ENCODE measurements at places on chromosomes 6 and 20.

DNA sequence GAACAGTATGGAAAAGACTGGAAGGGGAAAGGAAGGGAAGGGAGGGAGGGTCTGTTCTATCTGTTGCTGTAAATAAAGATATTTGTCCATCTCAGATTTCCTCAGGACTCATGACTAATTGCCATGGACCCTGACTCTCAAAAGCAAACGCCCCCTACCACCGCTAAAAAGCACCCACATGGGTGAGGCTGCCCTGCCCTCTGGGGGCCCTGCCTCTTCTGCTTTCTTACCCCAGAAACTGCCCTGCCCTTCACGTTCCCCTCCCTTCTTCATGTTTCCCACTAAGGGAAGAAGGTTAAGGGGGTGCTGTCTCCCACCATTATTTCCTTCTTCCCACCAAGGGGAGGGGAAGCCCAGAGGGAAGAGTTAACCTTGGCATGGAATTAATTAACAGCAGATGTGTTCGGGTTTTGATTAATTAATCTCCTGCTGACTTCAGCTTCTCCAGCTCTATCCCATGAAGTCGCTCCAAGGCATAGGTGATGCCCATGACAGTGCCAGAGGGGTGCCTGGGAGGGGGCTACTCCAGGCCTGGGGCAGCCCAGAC lies 16.0 kb downstream of the MDFI start:
- no peak for DNase-seq

GRCh38 chr6:10403385-10404106 lies 11.3 kb downstream of the TFAP2A start:
- DNase-seq, result no peak

DNA sequence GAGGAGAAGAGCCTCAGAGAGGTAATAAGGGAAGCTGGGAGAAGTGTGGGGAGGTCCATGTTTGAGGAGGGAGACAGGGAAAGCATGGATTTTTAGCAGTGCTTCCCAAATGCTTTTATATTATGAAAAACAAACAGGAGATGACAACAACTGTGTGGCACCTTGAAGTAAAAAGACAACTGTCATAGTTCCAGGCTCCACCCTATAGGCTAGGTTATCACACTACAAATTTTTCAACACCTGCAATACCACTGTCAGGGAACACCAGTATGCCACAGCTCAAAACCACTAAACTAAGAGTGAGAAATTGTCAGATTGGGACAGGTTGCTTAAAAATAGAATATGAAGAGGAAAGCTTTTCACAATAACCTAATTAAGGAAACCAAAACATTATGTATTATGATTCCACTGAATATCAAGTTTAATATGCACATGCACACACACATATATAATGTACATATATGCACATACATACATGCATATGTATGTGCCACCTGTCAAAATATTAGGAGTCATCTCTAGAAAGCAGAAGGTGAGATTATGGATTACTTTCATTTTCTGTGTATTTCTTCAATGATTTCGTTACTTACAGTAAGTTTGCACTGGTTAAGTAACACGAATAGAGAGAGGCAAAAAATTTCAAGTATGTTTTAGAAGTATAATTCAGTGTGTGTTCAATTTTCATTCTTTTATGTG lies 261.2 kb downstream of the PTPRK start:
- DNase-seq, result peak; percentile 29

GRCh38 chr6:132964101-132964867 lies 149.9 kb downstream of the RPS12 start:
- DNase-seq, result peak; percentile 54

- no peak for DNase-seq
Observed at GRCh38 chr6:88519301-88520016, 353.3 kb upstream of the CNR1 start.

DNA sequence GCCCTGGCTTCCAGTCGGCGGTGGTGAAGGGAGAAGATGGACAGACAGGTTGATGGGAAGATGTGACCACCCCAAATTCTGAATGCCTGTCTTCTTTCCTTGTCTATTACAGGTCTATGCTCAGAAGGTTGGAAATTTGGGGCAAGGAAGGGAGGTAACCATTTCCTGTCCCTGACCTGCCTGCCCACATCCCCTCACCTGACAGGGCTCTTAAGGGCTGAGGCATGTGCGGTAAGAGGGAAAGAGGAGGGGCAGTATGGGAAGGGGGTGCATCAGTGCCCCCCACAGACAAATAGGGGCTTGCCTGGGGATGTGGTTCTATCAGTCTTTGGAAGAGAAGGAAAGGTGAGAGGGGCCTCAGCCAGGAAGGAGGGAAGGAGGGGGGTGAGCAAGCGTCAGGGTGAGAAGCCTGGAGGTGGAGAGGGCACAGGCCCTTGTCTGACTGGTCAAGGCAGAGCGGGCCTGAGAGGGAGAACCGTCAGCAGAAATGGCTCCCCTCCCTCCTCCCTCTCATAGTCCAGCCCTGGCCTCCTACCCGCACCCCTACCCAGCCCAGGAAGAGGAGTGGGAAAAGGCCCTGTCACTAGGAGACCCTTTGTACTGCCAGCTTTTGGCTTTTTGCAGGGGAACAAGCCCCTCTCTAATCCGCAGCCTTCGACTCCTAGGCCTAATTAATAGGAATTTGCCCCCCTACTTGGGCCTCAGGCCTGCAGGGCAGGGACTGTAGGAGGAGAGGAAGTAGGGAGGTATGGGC lies 104.4 kb upstream of the FOXP4 start:
- no peak for DNase-seq

- DNase-seq, result no peak
Observed at GRCh38 chr20:62294516-62294915, 8.3 kb upstream of the ADRM1 start.

- DNase-seq, result no peak
Observed at GRCh38 chr20:46945465-46945864, 50.8 kb downstream of the EYA2 start.

DNA sequence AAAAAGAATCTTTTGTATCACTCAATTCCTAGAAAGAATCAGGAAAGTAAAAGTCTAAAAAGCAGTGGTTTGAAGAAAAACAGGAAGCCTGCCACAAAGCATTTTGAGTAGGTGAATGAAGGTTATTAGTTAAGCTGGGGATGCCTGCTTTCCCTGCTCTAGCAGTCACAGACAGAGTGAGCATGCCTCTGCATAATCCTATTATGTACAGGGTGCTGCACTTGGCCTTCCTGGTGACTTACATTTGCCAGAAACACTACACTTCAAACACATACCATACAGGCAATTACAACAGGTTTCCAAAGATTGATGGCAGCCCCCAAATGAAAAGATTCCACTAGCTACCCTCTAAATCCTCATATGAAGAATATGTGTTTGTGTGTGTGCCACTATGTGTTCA lies 130.8 kb downstream of the TPBG start:
- no peak for DNase-seq

GRCh38 chr6:101453221-101453620 lies 59.7 kb downstream of the GRIK2 start:
- no peak for DNase-seq

DNA sequence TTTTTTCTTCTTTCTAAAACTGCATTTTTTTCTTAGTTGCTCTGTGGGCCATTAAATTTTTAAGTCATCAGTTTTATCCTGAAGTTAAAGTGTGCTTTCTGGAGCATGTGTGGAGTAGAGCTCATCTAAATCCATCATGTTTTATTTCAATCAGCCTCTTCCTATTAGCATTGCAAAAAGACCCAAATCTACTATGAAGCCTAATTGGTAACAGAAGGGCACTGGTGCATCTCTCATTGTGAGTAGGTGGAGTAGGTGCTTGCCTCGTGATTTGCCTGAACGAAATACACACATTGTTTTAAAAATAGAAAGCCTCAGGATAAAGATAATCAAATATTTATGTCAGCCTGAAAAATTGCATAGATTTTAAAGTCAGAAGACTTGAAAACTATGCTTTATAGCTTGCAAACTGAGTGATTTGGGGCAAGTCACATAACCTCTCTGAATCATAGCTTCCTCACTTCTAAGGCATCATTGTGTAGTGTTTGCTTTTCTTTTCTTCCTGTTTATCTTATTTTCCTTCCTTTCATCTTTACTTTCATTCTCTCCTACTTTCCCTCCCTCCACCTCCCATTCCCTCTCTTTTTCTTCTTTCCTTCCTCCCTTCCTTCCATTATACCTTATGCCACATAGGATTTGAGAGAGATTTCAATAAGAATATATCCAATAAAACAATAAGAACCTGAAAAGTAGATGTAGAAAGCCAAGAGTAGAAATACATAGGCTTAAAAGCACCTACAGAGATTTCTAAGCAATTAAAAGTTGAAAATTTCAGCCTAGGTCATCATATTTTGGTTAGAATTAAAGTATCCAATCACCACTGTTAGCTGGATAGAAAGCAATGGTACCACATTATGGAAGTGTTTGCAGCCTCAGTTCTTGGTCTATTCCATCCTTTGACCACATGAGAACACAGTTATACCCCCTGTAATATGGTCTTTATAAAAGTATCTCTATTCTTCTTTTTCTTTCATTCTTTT lies 49.6 kb upstream of the RNF146 start:
- no peak for DNase-seq

- no peak for DNase-seq
Observed at GRCh38 chr6:147930745-147931144, 411.9 kb upstream of the SASH1 start.

- no peak for DNase-seq
Observed at GRCh38 chr20:23092861-23093495, 6.9 kb upstream of the CD93 start.

DNA sequence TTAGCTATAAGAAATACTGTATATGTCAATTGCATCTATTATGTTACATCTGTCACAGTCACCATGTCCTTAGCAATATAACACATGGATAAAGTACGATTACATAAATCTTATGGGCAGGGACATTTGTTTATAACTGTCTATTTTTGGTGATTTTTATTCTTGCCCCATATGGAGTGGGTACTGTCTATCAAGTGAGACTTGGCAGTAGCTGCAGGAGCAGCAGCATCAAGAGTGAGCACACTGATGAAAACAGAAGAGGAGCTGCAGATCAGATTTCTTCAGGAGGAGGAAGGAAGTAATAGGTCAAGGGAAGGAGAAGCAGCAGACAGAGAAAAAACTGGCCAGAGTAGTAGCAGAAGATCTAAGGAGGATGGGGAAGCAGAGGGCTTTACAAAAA lies 516.7 kb downstream of the C6orf118 start:
- DNase-seq, result no peak

- DNase-seq, result no peak
Observed at GRCh38 chr20:8583012-8583565, 451.0 kb downstream of the PLCB1 start.

DNA sequence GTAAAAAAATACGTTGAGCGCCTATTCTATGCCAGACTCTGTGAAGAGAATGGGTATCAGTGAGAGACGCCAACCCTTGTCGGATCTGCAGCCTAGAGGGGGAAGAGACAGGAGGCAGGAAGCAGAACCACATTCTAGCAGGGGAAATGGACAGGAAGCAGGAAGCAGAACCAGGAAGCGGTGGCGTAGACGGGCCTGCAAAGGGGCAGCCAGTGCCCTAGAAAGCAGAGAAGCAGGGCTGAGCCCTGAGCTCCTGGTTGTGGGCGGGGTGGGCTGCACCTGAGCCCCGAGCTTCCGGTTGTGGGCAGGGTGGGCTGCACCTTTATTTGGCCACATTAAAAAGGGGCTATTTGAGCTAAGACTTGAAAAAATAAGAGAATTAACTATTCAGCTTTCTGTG lies 71.9 kb downstream of the FAM120B start:
- DNase-seq, result no peak

GRCh38 chr6:169230322-169230665 lies 23.4 kb downstream of the THBS2 start:
- no peak for DNase-seq

DNA sequence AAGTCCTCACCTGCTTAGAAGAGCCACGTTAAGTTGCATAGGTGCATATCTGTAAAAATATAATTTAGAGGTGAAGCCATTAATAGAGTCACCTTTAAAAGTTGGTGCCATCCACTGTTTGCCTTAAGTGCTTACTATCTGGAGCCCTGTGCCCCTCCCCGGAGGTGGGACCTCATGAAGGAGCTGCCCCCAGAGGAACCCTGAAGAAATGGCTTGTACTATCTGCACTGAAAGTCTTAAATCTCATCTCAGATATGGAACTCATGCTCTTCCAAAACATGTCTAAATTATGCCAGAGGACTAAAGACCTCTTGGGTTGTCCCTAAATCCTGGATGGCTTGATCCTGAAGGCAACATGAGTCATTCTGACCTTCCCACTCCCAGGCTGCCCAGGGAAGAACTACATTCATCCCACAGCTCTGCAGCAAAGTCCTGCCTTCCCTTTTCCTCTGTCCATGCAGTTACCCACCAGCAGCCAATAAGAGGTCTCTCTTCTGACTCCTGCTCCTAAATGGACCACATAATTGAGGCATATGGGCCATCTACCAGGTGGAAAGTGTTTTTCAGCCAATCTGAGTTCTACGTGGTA lies 85.3 kb downstream of the ASXL1 start:
- no peak for DNase-seq

- no peak for DNase-seq
Observed at GRCh38 chr6:43865932-43866645, 96.1 kb downstream of the VEGFA start.

- DNase-seq, result no peak
Observed at GRCh38 chr6:100435299-100435698, 29.4 kb downstream of the SIM1 start.

DNA sequence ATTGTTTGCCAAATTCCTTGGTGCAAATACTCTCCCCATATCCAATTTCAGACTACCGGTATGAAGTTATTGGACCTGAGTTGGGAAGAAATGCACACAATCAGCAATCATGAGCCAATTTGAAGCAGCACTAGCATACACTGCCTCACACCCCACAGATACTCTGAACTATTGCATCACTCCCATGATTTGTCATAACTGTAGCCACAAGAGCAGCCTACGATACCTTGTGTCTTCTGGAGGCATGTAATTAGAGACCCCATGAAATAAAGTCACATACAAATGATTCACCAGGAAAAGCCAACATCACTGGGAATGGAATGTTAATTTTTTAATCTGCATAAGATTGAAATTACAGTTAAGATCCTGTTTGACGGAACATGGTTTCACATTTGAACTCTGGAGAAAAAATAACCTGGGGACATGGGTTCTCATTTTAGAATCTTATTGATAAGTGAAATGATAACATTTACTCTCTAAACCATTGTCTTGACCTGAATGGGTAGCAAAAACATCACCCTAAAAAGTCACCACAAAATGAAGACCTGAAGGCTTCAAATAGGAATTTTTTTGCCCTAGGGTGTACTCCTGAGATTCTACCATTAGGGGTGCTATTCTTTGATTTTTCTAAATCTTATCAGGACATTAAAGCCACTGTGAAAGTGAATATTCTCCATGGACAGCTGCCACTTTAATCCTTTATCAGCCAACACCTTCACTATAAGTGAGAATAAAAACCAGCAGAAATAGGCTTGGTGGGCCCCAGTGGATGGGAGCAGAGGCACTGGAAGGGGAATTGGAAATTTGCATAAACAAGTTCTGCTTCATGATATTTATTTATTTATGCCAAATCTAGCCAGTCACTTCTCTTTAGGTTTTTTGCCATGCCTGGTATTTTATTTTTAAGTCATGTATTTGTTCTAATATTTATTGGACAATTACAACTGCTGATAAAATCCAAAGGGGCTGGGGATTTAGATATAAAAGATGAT lies 34.5 kb upstream of the HBS1L start:
- peak; percentile 56 for DNase-seq
